ENCODE measurements at places on chromosomes 13 and 19.

GRCh38 chr19:15253061-15253460 lies 20.8 kb upstream of the EPHX3 start:
- DNase-seq = no peak

DNA sequence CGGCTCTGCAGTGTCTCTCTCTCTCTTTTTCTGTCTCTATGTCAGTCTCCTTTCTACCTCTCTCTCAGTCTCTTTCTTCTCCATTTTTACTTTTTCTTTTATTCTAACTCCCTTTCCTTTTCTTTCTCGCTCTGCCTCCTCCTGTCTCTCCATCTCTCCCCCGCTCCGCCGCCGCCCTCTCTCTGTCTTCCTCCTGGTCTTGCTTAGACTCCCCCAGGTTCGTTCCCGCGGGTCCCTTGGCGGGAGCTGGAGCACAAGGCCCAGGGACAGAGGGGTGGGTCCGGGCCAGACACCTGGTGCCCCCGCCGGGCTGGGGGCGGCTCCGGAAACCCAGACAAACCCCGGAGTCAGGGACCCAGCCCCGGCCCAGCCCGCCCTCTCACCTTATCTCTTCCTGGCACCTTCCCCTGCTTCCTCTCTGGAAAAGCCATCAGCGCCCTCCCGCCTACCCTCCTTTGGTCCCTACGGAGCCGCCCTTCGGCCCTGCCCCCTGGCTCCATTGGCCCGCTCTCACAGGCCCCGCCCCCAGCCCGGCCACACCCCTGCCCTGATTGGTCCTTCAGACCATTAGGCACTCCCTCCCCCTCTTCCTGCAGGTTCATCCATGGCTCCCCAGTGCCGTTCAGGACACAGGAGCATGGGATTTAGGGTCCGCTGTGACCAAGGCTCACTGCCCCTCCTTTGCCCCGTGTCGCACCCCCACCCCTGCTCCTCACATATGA lies 15.4 kb upstream of the NOP53 start:
- peak; percentile 69 for DNase-seq

- no peak for DNase-seq
These were observed 1370.7 kb upstream of the ATXN8OS start for GRCh38 chr13:68736961-68737360.

- DNase-seq = no peak
These were observed 162.1 kb downstream of the GPC6 start for GRCh38 chr13:93388701-93389100.

DNA sequence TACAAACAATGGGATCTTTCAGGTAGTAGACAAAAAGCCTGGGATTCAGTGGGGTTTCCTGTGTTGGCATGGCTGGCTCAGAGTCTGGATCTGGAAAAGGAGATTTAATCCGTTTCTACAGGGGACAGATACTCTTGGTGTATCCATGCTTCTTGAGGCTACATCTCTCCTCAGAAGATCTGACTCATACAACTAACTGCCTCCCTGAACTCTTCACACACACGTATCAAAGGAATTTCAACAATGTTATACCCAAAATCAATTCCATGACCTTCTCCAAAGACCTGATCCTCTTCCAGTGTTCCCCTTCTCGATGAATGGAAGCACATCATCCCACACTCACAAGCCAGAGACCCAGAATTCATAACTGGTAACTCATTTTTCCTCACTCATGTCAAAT lies 435.3 kb upstream of the NBEA start:
- no peak for DNase-seq

GRCh38 chr19:55101261-55101660 lies 16.2 kb downstream of the PPP1R12C start:
- DNase-seq = no peak

DNA sequence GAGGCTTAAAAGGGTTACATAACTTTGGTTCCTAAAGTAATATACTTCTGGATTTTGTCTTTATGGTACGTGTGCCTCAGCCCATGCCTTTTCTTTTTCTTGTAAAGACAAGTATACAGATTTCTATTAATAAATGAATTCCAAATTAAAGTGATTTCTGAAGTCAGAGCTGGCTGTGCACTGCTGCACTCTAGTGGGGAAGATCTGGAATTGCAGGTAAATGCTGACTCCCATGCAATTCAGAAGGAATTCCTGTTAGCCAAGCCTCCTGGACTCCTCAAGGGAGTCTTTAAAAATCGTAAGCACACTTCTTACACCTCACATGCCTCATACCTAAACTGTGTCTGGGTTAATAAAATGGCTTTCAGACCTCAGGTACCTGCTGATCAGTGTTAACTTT lies 118.4 kb upstream of the SLC7A1 start:
- DNase-seq = no peak

- DNase-seq = peak; percentile 10
These were observed 250.3 kb upstream of the ATXN8OS start for GRCh38 chr13:69857183-69857821.

- DNase-seq = no peak
These were observed 70.8 kb downstream of the FNDC3A start for GRCh38 chr13:49046519-49046918.

GRCh38 chr19:7393939-7394730 lies 45.4 kb downstream of the ARHGEF18 start:
- no peak for DNase-seq

DNA sequence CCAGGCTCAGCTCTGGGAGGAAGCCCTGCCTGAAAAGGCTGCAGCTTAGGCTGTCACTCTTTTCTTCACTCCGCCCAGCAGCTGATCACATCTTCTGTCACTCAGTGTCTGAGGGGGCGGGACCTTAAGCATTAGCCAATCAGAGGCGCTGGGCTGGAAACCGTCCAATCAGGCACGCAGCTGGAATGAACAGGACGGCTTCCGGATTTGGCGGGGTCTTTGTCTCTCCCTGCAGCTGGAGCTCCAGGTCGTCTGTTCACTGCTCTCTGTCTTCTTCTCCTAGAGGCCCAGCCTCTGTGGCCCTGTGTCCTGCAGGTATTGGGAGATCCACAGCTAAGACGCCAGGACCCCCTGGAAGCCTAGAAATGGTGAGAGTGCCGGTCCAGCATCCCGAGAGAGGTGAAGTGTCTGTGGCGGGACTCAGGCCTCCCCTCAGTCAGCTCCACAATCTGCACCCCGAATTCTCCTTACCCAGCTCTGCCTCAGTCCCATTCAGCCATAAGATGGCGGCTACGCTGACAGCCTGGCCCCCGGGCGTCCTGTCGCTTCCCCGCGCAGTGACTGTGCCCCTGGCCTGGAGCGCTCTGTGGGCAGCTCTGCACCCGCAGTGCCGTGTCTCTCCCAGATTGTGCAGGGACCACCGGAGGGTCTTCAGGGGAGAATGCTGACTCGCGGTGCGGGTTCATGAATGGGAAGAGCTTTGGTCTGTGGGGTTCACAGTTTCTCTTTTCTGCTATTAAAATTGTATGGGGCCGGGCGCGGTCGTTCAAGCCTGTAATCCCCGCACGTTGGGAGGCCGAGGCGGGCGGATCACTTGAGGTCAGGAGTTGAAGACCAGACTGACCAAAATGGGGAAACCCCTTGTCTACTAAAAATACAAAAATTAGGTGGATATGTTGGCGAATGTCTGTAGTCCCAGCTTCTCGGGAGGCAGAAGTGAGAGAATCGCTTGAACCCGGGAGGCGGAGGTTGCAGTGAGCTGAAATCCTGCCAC lies at the start of gene ZNF66:
TSS of gene ZNF66 (plus strand) at position 222 of the 994 bp plus-strand sequence. CDS start at position 366, 144 bp downstream.
- DNase-seq = peak; percentile 86

GRCh38 chr19:40921005-40921897 lies 39.2 kb upstream of the CYP2A7 start:
- no peak for DNase-seq

Measured in GM20000 (cell line).